ENCODE measurements at places on chromosomes 3 and 15. TPM values are rescaled to one million over a fixed set of nuclear protein-coding genes. Genes with fewer than 3 reads are reported as not detected.

DNA sequence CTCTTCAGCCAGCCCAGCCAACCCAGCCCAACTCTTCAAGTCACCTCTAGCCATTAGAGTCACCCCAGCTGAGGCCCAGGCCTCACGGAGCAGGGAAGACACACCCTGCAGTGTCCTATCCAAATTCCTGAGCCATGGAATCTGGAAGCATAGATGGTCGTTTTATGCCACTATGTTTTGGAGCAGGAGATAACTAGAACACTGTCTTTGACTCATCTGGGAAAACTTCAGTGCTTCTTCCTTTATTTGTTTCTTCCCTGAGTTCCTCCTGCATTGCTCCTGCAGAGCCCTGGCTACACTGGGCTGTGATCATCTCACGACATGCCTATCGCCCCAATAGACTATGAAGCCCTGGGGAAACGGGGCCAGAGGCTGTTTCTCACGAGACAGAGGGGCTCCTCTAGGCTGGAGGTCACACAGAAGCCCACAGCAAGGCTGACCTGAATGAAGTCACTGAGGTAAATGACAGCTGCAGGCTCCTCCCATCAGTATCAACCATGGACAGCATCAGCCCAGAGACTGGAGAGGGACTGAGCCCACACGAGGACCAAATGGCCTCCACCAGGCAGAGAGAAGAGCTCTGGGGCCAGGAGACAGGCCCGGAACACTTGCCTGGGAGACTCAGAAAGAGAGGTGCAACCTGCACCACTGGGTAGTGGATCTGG lies 22.7 kb downstream of the CRABP1 start:
- no peak for DNase-seq

GHSR gene
- not detected for total RNA-seq

CCDC80 gene
- not detected for total RNA-seq

GRCh38 chr3:64053581-64053980 lies 30.3 kb upstream of the PSMD6 start:
- no peak for DNase-seq

KIF15 gene
- 23.6 TPM for total RNA-seq

DNA sequence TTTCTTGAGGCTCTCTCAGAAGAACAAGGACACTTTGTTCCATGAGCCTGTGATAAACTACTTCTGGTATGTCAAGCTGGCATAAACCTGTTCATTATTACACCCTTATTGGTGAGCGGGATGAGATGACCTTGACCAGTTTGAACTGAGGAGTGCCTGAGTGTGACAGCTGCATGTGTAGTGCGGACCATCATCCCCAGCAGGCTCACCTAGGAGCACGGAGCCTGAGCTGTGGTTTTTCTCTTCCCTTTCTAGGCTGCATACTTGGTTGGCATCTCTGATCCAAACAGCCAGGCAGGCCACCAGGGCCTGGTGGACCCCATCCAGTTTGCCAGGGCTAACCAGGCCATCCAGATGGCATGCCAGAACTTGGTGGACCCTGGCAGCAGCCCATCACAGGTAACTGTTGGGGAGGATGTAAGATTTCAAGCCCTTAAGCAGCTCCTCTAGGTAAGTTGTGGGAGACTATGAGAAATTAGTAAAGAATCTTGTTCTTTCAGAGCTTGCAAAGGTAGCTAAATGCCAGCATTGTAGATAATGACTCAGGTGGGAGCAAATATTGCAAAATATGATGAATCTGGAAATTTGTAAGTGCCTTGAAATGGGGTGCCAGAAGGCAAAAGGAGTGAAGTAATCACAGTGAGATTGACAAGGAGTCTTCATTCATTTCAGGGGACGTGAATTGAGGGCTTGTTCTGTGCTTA lies 288.9 kb upstream of the TPM1 start:
- DNase-seq, result no peak

DNA sequence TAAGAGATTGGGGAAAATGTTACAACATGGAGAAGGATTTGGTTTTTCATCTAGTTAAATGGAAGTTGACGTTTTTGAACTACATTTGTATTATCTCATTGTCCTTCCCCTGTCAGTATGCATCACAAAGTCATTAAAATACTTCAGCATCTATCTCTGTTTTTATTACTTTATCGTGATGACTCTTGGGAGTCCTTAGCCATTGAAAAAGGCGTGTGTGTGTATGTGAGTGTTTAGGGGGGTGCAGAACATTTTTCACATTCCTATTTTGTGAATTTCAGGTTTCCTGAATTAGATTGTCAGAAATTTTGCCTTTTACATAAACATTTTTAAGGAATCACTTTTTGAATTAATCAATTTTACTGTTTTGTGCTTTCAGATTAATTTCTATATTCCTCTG lies 360.6 kb upstream of the SGO1 start:
- no peak for DNase-seq

- no peak for DNase-seq
These were observed 88.6 kb downstream of the LPP start for GRCh38 chr3:188242436-188243123.

GRCh38 chr15:90871716-90872485 lies 3.5 kb downstream of the FURIN start:
- no peak for DNase-seq

GRCh38 chr3:153285194-153285641 lies 123.2 kb downstream of the RAP2B start:
- no peak for DNase-seq

ZPLD1 gene
- total RNA-seq, result not detected

CNTN3 gene
- total RNA-seq, result not detected

LNP1 gene
- 1.5 TPM for total RNA-seq

GRCh38 chr3:26515351-26515750 lies 107.2 kb upstream of the LRRC3B start:
- DNase-seq, result no peak

DNA sequence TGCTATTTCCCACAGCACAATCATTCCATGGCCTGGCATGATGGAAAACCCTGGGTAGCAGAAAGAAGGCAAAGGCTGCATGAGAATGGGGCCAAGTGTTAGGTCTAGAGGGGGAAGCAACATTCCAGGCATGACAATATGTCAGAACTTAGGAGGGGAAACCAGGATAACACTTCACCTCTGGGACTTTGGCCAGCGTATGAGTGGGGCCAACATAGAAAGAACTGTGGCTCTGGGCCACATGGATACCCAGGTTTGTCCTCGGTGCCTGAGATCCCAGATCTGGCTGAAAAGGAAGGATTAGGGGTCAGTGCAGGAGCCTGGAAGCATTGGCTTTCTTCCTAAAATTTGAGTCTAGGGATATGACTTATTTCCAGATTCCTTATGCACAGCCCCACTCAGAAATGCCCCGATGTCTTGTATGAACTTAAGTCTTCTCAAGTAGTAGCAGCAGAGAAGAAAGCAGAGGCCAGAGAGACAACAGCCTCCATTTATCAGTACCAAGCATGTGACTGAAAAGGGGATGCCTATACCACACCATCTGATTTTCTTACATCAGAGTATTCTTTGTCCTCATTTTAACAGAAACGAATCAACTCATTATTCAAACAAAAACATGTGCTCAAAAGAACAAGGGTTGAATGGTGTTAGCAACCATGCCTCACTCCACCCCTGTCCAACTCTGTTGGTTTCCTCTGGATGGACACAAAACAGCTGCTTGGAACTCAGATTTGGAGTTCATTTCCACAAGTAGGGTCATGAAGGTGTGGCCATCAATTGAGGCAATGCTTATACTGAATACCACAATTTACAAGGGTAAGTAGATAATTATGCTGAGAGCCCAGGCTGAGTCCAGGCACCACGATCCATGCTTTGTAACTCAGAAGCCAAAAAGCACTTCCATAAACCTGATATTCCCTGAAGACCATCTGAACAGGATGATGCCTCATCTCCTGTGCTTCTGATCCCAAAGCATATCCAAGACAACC lies 43.7 kb upstream of the NDUFB4 start:
- no peak for DNase-seq

DNA sequence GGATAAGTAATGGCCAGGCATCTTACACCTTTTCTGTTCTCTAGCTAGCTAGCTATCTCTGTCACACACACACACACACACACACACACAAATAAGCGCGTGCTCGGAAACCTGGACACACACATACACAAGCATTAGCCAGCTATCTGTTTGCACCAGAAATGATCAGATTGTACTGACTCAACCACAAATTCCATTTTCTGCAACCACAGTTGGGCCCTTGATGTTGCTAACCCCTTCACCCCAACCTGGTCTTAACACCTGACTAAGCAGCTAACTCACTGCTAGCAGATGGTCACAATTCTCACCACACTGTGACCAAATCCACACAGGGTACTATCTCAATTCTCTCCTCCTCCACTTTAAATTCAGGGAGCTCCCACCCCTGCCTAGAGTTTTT lies 183.0 kb upstream of the THBS1 start:
- DNase-seq, result no peak

- DNase-seq, result no peak
These were observed 142.0 kb downstream of the IL1RAP start for GRCh38 chr3:190655933-190656332.

DNA sequence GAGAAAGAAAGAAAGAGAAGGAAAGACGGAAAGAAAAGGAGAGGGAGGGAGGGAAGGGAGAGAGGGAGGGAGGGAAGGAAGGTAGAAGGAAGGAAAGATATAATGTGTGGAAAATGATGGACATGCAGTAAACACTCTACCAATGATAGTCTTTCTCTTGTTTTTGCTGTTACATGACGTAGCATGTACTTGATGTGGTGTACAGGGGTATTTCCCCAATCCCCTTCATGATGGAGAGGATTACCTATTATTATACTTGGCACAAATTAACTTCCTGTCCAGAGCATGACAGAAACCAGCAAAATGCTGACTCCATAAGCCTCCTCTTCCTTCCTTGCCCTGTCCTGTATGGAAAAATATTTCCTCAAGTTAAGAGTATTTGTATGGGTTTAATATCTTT lies 124.4 kb downstream of the B3GALNT1 start:
- no peak for DNase-seq

DNA sequence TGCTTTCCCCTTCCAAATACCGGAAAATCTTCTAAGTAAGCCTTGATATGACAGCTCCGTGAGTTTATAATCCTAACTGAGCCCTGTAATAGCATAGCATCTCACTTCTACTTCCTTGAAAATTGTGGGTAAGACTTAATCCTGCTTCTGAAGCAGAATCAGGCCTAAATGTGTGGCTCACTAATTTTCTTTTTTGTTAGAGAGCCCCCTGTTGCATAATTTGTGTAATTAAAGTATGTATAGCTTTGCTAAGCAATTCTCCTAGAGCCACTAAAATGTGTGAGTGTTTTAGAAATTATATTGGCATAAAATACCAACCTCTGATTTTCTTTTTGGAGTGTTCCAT lies 304.4 kb downstream of the FGF12 start:
- DNase-seq, result no peak

DNAH12 gene
- 0.13 TPM for total RNA-seq

HAPLN3 gene
- 32.3 TPM for total RNA-seq

PDZRN3 gene
- not detected for total RNA-seq

GJD2 gene
- not detected for total RNA-seq

- no peak for DNase-seq
These were observed 175.9 kb downstream of the PDZRN3 start for GRCh38 chr3:73448761-73449301.

All from CD8-positive, alpha-beta memory T cell (primary cell).